ENCODE measurements at places on chromosomes 2 and 18.

GRCh38 chr2:54560146-54560881, 104.2 kb downstream of the SPTBN1 start:
- DNase-seq = peak; percentile 55

- no peak for DNase-seq
These were observed 62.5 kb downstream of the CERS6 start for GRCh38 chr2:168518555-168519066.

DNA sequence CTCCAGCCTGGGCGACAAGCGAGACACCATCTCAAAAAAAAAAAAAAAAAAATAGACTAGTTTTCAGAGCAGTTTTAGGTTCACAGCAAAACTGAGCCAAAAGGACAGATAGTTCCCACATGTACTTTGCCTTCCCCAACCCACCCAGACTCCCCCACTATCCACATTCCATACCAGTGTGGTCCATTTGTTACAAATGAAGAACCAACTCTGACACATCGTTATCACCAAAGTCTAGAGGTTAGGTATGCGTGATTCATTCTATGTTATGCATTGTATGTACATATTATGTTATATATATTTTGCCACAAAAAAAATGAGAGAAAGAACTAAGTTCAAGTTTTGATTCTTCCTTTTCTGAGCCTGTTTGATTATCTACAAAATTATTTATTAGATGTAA, 3.5 kb downstream of the DUSP11 start:
- DNase-seq = no peak

DNA sequence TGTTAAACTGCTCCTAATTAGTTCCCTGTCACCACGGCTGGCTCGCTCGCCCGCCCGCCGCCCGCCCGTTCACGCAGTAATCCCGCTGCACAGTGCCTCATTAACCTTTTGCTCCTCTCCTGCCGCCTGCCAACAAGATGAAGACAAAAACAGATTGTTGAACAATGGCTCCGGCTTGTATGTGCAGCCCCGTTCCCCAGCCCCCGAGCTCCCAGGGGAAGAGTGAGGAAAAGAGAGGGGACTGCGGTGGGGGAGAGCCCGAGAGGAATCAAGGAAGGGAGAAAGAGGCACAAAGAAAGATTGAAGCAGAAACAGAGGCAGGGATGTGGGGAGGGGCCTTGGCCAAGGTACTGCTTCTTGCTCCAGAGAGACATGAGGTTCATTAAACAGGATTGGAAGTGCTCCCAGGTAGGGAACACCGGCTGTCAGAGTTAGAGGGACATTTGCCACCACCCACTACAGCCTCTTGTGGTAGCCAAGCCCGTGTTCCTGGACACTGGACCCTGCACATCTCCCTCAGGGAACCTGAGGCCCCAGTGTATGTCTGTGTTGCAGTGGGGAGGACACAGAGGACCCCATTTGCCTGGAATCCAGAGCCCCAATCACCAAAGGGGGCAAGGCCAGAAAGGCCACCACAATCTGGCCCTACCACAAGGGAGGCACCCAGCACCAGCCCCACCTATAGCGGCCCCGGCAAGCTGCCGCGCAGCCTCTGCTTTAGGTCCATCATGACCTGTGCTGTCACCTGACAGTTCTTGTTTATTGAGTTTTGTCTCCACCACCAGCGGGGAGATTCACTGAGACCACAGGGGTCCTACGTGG, 38.1 kb downstream of the EMX1 start:
- no peak for DNase-seq

DNA sequence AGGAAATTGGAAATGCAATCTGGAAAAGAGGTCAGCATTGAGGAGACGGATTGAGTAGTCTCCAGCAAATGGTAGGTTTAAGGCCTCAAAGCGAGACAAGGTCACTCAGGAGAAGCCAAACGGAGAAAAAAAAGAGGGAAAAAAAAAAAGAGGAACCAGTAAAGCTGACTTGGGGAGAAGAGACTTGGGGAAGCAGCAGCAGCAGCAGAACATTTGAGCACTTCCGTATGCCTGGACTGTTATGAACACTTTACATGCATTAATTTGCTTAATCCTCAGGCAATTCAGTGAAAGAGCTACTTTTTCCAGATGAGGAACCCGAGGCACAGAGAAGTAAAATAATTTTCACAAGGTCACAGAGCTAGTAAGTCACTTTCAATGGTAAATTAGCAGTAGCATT, 81.3 kb downstream of the OSBPL6 start:
- no peak for DNase-seq

- no peak for DNase-seq
These were observed 262.6 kb upstream of the THUMPD2 start for GRCh38 chr2:40041422-40042382.

- no peak for DNase-seq
These were observed 280.1 kb downstream of the PTH2R start for GRCh38 chr2:208686665-208687064.

DNA sequence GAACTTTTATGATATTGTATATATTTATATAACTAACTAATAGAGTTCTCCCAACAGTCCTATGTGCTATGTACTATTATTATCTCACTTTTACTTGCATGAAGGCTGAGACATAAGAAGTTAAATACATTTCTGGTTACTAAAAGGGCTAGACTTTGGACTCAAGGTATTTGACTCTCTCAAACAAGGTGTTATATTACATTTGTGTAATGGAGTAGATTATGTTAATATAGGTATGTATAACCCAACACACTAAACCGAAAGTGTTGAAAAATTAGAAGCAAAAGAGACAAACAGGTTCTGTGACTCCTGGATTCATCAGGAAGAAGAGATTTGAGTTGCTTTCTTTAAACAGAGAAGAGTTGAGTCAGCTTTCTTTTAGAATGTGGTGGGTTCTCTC, 733.6 kb upstream of the ZEB2 start:
- DNase-seq = no peak

DNA sequence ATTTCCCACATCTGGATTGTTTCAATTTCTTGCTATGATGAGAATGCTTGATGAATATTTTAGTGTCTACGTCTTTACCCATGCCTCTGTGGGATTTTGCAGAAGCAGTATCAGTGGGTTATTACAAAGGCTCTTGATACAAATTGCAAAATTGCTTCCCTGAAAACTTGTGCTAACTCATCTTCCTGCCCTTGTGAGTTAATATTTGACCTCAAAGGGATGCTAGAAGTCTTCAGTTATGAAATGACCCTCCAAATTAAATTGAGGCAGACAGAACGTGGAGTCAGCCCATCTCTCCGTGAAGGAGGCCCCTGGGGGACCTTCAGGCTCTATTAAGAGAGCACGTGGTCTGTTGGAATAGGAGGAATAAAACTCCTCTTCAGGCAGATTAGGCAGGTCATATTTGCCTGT, 239.2 kb upstream of the HS6ST1 start:
- DNase-seq = no peak

- peak; percentile 51 for DNase-seq
These were observed 2.1 kb upstream of the SLC30A3 start for GRCh38 chr2:27264753-27265535.

DNA sequence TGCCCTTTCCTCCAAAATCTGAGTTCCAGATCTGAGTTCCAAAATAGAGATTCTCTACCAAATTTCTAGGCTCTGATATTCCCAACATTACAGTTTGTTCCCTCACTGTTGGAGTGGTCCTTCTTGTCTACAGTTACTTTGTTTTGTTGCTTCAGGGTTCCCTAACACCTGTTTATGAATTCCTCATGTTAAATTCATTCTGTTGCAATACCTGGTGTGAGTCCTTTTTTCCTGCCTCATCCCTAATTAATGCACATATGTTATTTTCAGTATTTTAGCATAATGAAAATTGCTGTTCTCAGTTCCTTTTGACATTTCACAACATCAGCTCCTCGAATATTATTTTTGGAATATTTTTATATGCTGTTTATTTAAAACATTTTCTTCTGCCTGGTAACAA, 16.2 kb downstream of the SERPINB13 start:
- DNase-seq = no peak

DNA sequence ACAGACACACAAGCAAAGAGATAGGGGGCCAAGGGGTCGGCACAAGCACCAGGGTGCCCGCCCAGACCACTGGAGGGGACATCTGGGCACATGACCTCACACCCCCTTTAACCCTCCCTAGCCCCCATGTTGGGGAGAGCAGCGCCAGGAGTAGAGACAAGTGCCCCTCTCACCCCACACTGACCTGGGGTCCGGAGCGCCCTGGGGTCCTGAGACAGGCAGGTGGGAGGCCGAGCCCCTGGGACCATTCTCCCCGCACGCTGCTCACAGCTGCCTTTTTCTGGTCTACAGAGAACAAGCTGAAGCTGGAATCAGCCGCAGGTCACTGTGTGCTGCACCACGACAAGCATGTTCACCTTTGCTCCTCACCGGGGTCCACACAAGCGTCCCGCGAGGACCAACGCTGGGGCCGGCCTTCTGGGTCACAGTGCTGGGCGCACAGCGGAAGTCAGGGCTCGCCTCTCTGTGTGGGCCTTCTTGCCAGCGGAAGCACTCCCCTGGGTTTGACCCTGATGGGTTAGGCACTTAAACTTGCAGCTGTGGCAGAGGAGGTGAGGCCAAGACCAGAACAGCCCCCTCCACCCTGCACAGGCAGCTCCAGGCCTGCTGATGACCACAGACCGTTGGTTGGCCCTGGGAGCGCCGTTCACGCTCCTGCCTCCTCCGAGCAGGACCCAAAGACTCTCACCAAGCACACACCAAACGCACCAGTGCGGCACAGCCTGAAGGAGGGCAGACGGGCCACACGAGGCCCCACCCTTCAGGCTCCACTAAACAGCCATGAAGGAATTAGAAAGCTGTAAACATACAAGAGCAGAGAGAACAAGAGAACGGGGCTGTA, 275.3 kb downstream of the EIPR1 start:
- DNase-seq = no peak

DNA sequence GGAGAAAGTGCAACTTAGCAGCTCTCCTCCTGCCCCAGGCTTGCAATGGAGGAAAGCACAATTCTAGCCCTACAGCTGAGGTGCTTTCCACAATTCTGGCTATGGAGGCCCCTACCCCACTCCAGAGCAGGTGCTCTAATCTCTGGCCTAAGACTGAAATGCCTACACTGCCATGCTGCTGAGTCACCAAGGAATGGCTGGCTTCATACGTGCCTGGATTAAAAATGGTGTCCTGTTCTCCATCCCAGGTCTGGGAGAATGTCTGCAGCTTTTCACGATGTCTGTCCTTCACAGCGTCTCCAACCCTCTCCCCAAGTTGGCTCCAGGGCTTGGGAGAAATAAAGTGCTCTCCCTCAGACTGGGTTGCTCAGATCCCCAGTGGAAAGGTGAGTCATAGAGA, 48.5 kb downstream of the MBOAT2 start:
- DNase-seq = no peak

DNA sequence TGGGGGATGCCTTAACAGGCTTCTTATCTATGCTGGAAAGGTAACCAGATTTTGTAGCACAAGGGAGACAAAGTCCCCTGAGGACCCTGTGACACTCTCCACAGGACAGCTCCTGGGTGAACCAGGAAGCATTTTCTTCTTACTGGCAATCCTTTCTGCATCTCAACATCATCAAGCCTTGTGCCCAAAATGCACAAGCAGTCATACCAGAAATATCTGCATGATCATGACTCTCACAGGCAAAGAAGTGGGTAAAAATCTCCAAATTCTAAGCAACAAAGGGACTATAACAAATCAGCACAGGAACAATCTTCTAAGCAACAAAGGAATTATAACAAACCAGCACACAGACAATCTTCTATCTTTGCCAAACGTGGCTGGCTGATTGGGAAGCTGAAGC, 99.1 kb upstream of the CD226 start:
- no peak for DNase-seq

DNA sequence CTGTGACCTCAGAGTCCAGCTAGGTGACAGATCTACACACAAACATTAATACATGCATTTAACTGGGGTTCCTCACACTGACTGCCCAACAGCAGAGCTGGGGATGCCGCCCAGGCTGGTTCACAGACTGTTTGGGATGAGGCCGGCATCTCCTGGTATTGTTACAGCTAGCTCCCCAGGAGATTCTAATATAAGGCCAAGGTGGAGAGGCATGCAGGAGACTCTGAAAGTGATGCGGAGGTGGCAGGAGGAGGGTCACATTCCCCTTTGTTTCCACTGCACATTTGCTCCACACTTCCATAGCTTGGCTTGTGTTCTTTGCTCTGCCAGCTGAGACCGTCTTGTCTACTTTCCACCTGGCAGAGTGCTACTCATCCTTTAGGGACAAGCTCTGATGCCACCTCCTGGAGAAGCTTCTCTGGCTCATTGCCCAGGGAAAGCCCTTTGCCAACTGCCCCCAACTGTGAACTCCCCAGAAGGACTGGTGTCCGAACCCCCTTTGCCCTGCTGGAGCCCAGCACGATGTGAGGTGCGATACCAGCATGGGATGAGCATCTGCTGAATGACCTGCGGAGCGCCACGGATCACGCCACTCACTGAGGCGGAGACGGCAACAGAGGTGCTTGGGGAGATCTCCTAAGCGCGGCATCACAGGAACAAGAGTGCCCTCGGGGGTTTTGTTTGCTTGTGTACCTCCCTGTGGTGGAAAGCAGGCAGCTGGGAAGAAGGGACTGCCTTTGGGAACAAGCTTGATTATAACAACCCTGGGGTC, 88.8 kb downstream of the UXS1 start:
- no peak for DNase-seq

- DNase-seq = no peak
These were observed 134.5 kb upstream of the CAB39 start for GRCh38 chr2:230578106-230578505.

DNA sequence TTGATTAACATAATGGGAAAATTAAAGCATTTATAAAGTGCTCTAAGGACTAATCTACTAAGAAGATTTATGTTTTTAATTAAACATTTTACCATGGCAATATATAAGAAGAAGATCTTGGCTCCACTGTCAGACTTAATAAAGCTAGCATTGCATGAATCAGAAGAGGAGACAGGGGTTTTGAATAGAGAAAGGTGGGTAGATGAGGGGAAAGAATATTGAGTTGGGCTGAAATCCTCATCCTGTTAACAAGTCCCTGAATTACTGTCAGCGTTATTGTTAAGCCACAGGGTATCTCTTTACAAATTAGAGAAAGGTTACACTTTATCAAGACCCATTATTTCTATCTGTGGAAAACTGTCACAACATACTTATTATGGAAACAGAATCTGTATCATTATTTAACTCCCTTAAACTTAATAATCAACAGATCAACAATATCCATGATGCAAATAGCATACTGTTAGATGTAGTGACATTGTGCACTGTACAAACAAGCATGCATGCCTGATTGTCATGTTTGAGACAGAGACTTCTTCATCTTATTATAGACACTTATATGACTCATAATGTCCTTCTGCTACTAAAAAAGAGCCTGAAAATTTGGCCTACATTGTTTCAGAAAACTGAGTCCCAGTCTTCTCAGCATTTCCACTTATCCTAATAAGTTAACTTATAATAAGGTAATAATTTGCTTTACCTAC, 304.1 kb downstream of the NRXN1 start:
- DNase-seq = no peak

- no peak for DNase-seq
These were observed 2.3 kb downstream of the ZC3H6 start for GRCh38 chr2:112277596-112278220.

- DNase-seq = no peak
These were observed 6.6 kb upstream of the CAB39 start for GRCh38 chr2:230706053-230706521.
